ENCODE measurements at places on chromosomes 5 and 9.

- no peak for DNase-seq
Measured at GRCh38 chr5:93595420-93596147, 12.6 kb downstream of the NR2F1 start.

DNA sequence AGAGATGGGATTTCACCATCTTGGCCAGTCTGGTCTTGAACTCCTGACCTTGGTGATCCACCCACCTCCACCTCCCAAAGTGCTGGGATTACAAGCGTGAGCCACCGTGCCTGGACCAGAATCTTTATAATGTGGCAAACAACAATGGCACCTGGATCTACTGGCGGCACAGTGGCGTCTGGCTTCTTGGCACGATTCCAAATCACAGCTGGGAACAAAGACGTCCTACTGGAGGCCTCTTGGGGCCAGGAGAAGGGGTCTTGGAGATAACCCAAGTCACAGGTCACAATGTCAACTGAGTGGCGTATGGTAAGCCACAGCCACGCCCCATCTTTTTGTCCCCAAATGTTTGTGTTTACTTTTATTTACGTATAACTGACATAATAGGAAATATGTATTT is 77.8 kb upstream of the RAPGEF1 start:
- no peak for DNase-seq

- no peak for DNase-seq
Measured at GRCh38 chr9:125532812-125533594, 174.0 kb downstream of the MAPKAP1 start.

DNA sequence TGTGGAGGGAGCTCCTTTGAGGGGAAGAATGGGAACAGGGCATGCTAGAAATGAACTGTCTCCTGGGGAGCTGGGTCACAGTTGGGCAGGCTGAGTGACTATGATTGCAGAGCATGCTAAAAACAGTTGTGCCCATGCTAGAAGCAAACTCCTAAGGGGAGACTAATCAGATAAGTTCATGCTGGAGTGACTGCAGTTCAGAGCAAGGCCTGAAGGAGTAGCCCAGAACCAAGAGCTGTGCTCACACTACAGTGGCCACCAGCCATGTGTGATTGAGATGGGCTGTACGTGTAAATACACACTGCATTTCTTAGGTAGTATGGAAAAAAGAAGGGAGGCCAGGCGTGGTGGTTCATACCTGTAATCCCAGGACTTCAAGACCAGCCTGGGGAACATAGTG is 10.3 kb upstream of the AK1 start:
- DNase-seq: no peak

- no peak for DNase-seq
Measured at GRCh38 chr5:97067296-97067850, 75.0 kb downstream of the LIX1 start.

GRCh38 chr5:471750-472058 is 28.7 kb downstream of the EXOC3 start:
- DNase-seq: no peak

GRCh38 chr5:94746731-94747124 is 128.3 kb downstream of the SLF1 start:
- no peak for DNase-seq

- no peak for DNase-seq
Measured at GRCh38 chr5:355379-355935, 33.9 kb downstream of the AHRR start.

GRCh38 chr9:105273731-105274130 is 29.3 kb downstream of the SLC44A1 start:
- DNase-seq: no peak

GRCh38 chr9:115877852-115878438 is 275.6 kb upstream of the PAPPA start:
- DNase-seq: no peak

DNA sequence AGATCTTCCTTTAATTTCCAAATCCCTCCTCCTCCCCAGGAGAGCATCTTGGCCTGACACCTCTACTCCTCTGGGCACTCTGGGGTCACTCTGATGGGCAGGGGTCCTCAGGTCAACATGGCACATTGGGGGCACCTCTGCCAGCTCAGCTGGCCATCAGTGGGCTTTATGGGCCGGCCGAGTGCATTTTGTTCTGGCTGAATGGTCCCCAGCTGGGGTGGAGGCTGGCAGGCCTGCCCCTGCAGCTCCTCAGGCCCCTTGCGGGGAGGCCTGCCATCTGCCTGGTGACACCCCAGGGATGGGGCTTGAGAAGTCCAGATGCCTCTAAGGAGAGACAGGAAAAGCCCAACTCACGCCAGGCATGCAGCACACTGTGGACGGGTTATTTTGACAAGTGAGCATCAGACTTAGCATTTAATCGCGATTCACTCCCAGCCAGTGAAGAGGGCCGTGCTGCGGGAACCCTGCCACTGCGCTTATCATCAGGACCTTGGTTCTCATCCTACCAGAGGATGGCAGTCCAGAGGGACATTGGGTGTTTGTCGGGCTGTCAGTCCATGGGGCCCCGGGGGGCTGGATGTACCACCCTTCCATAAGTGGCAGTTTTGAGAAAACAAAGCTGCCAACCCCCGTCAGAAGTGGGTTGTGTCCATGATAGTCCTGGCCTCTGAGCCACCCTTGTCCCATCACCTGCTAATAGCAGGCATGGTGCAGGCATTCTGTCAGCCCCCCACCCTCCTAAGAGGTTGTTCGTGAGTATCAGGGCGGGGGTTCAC is 21.7 kb downstream of the PHF2 start:
- DNase-seq: no peak

DNA sequence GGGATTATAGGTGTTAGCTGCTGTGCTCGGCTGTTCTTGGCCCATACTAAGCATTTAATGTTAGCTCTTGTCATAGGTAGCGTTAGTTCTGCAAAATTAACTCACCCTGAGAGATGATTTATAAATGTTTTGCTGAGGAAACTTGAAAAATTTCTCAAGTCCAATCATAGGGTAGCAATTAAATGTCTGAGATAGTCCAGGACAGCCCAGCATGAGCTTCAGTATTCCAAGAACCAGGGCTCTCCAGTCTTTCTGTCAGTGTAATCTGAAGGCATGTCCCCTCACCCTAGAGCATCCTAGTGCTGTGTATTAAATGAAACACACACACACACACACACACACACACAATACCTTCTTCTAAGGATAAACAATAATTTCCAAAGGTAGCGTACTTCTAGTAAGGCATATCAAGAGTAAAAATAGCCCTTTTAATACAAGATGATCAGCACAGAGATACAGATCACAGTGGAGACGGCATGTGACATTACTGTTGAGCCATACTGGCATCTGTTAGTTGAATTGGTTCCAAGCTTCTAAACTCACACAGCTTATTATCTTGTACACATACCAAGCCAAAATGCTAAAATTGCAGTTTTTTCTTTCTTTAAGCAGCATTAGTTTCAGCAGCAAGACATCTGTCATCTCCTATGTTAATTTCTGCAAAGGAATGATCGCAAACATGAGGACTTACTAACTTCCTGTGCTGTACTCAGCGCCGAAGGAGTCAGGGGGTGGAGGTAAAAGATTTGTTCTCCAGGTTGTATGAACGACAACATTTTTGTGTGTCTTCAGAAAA is 46.3 kb upstream of the JMY start:
- DNase-seq: no peak

DNA sequence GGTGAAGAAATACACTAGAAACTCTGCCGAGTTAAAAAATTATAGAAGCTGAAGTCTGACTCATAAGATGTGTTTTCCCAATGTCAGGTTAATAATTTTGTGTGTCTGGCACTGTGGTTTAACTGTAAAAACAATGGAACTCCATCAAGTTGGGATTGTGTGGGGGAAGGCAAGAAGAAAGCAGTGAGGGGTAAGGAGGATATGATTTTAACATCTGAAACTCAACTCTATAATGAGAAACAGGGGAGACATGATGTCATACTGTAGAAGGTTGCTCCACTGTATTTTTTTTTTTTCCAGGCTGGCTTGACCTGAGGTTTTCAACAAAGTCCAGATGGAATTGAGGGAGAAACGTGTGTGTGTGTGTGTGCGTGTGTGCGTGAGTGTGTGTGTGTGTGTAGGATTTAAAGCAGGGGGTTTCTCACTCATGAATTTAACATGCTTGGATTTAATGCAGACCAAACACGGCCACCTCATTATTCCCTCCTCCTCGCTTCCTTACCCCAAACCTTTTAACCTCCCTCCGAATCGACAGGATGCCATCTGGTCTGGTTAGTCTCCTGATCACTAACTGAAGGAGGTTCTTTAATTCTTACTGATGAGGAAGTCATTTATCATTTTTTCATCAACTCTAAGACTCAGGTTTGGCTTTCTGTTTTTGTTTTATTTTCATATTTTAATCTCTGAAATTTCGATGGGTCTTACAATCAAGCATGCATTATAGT is 140.2 kb upstream of the LPAR1 start:
- DNase-seq: no peak

DNA sequence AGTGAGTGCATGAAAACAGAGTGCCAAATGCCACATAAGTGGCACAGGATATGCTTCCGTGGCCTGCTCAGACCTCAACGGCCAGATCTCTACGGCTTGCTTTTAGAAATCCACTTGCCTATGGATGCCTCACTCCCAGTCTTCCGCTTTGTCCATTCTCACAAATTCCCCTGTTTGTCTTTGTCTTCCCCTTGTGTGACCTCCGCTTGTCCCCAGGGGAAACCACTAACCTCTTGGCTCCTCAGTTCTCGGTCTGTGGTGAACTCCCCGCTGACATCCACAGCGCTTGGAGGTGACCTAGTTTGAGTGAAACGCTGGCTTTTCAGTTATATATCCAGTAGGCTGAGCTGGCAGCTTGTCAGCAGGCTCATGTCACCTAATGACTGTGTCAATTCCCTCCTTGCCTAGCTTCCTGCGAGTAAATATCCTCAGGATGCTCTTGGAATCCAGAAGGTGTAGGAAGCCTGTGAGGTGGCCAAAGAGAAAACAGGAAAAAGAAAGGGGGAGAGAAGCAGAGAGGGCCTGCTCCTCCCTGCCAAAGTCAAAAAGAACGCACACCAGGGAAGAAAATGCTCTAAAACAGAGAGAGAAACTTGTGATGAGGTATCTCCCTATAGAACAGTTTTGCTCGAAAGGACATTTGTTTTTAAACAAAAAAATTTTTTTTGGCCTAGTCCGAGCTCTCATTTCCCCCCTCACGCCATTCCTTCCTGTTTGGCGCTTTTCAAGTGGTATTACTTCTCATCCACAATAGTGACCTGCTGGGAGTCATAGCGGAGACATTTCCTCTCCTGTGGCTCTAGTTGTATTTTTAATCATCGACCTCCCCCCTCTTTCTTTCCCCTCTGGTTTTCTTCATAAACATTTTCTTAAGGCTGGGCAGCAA is 101.6 kb upstream of the SPRY4 start:
- no peak for DNase-seq

DNA sequence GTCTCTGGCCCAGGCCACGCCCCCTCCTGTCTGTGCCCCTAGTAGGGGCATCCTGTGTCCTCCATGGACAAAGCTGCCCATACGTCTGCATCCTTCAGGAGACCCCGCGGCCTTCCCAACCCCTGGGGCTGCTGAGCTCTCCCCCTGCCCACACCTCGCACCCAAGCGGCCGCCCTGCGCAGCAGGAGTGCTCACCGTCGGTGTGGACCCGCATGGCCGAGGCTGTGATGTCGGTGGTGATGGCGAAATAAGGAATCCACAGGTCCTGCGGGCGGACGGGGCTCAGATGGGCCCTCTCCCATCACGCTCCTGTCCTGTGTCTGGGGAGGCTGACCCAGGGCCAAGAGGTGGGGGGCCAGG is 4.8 kb upstream of the NSMF start:
- DNase-seq: no peak

- no peak for DNase-seq
Measured at GRCh38 chr5:97063251-97063650, 79.2 kb downstream of the LIX1 start.

DNA sequence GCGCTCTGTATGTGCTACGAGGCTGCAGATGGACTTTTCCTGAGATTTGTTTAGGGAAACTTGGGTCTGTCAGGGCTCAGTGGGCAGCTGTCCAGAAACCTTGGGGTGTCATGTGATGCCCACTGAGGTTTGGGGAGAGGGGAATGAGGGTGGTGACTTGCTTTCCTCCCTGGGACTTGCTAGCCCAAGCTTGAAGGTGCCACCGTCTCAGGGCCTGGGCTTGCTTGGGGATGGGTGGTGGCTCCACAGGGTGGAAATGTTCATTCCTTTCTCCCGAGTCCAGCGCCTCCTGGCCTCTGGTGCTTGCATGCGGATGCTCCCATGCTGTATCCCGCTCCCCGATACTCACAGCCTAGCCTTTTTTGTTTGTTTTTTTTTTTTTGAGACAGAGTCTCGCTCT is 33.3 kb downstream of the ZNF618 start:
- DNase-seq: no peak

- no peak for DNase-seq
Measured at GRCh38 chr5:133154274-133155075, 102.7 kb downstream of the HSPA4 start.

- no peak for DNase-seq
Measured at GRCh38 chr5:18526792-18527405, 892.6 kb downstream of the TAF11L14 start.

- DNase-seq: no peak
Measured at GRCh38 chr9:125807079-125807478, 59.9 kb downstream of the PBX3 start.

- no peak for DNase-seq
Measured at GRCh38 chr5:17379100-17379951, 118.7 kb upstream of the TAF11L2 start.

DNA sequence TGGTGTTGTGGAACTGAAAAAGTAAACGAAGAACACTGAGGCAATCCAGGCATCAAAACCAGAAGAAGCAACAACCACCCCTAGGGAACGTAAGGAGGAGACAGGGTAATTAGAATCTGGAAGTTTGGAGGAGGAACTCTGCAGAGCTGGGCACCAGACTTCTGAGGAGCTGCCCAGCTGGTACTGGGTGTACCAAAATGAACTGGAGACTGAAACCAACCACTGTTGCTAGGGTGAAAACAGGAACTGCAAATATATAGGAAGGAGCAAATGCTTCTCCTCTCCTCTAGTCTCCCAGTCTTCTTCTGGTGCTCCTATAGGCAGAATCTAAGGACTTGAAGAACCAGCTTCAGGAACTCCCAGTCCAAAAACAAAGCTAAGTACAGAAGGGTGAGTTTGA is 189.8 kb downstream of the ELAVL2 start:
- DNase-seq: no peak

GRCh38 chr9:107437716-107438115 is 51.9 kb downstream of the KLF4 start:
- no peak for DNase-seq

DNA sequence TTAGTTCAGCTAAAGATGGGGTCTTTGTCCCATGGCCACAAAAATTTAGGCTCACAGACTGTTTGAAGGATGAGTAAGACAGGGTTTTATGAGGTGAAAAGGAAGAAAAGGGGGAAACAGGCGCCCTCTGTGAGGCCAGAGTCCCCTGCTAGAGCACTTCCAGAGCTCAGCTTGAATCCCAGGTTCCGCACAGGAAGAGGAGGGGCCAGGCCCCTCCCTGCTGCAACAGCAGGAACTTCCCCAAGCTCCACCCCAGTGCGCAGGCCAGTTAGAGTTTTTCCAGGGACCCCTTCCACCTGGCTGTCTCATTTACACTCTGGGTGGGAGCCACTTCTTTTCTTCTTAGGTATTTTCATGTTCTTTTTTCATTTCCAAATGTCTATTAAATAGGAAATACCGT is 480.8 kb downstream of the PSAT1 start:
- DNase-seq: no peak

Measured in substantia nigra (tissue), 51 donors.